MV-4-11 (cell line): ENCODE measurements at places on chromosomes 1 and 21.

- no peak for DNase-seq
These were observed 2.9 kb downstream of the CLDN14 start for GRCh38 chr21:36477001-36477400.

GRCh38 chr1:203627398-203627797 lies 766 bp downstream of the ATP2B4 start:
- DNase-seq: no peak

- DNase-seq: no peak
These were observed 568.8 kb downstream of the AJAP1 start for GRCh38 chr1:5223206-5223605.

- DNase-seq: no peak
These were observed 75.2 kb downstream of the NTPCR start for GRCh38 chr1:233025567-233025966.

- peak; percentile 42 for DNase-seq
These were observed 11.7 kb upstream of the FCMR start for GRCh38 chr1:206933333-206933945.

DNA sequence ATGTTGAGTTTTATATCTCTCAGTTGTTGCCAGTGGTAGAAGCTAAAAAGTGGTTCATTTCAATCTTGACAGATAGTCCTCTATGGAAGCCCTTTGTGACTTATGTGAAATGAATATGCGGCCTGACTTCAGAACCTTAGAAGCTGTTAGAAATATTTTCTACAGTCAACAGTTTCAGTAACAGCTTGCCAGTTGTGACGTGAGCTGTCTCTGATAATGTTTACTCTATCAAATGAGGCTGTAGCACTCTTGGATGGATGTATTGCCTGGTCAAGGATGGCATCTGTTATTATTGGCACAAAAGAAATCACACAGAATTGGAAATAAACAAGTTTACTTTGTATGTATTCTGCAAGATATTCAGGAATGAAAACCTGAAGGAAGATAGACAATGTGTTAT lies 31.9 kb downstream of the SNX7 start:
- no peak for DNase-seq
